Stimulated activated CD8-positive, alpha-beta memory T cell treated with anti-CD3 and anti-CD28 coated beads, Interleukin-4, amount 100 ng/mL, for 1 hour (primary cell): ENCODE measurements at places on chromosomes 5 and 9.

DNA sequence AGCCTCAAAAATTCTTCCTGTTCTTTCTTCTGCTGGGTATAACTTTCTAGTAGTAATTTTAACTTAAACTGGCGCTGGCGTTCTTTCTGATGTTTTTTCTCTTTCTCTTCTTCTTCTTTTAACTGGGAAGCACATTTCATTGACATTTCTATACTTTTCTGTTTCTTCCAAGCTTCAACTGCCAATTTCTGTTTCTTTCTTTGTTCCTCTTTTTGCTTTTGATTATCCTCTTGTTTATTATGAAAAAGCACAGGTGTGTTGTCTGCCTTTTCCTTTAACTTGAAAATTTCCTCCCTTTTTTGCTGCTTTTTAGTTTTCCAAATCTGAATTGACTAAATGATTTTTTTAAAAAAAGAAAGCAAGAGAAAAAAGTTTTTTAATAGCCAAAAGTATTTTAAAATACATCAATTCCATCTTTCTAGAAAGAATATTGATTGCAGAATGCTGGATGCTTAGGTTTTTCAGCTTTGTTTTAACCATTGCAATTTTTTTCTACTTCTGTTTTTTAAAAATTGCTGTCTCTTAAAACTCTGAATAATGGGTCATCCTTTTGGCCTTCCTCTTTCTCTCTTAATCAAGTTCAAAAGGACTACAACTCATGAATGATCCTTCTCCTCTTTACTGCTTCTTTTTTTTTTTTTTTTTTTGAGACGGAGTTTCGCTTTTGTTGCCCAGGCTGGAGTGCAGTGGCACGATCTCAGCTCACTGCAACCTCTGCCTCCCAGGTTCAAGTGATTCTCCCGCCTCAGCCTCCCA, 8.8 kb upstream of the PGGT1B start:
- DNase-seq, result no peak

- DNase-seq, result no peak
Observed at GRCh38 chr5:133081703-133082102, 29.9 kb downstream of the HSPA4 start.

DNA sequence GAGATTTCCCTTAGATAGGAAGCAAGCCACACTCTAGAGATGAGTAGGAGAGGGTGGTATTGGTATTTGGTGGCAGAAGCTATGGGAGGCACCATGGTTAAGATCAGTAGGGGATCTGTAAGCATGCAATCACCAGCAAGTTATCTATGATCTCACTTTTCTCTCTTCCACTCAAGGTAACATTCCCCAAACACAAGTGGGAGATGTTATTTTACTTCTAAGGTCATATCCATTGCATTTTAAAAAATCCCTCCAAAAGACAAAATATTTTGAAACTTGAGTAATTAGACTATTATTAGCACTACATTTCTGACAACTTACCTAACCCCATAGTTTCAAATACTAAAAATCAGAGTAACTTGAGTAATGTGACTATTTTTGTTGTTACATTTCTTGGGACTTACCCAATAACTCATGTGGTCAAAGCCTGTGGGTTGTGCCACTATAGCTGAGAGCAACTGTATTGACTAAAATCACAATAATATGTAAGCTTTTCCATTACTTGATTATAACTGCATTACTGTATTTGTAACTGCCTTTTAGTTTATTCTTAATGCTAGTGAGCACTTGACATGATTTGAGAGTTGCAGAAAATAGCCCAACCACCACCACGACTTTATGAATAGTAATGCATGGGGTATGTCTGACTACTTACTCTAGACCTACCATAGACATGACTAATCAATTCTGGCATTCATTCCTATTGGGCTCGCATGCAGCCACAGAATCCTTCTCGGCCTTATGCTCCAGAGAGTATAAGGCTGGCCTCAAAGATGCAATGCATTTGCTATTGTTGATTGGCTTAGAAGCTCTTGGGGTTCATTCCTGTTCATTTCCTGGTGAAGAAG, 264.7 kb downstream of the TRIM32 start:
- DNase-seq, result no peak

DNA sequence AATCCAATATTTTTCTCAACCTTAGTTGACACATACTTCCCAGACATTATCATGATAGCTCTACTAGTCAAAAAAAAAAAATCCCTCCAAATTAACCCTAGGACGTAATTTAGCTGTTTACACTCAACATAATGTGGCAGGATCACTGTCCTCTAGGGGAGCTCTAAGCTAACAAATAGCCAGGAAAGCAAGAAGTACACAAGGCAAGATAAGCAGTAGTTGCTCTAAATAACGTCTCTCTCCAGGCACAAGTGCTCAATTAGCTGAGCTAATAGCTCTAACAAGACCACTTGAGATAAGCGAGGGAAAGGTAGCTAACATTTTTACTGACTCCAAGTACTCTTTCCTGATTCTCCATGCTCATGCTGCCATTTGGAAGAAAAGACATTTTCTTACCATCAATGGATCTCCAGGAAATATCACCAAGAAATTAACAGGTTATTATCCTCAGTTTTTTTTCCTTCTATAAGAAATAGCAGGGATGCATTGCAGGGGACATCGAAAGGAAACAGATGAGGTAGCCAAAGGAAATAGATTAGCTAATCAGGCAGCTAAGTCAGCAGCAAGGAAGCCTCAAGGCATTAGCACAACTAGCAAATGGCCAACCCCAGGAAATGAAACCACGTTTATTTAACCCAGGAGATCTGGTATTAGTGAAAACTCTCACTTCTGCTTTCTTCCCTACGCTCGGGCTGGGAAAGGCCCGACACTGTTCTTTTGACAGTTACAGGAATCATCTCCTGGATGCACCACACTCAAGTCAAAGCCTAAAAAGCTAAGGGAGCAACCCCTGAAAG, 614.1 kb downstream of the PTPRD start:
- DNase-seq, result no peak

GRCh38 chr5:132677191-132677590, 3.4 kb downstream of the IL4 start:
- no peak for DNase-seq

DNA sequence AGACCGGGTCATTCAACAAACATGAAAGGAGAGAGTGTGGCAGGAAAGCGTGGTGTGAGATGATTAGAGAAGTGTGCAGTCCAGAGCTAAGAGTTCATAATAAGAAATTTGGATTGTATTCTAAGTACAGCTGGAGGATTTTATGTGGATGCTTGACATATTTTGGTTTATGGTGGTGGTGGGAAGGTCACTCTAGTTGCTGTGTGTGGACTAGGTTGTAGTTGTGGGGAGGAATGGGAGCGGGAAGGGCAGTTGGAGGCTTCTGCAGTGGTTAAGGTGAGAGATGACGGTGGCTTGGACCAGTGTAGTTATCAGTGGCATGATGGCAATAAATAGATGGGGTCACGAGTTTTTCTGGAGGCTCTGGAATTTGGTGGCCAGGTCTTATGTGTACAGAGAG, 45.7 kb upstream of the GPR151 start:
- DNase-seq, result no peak

DNA sequence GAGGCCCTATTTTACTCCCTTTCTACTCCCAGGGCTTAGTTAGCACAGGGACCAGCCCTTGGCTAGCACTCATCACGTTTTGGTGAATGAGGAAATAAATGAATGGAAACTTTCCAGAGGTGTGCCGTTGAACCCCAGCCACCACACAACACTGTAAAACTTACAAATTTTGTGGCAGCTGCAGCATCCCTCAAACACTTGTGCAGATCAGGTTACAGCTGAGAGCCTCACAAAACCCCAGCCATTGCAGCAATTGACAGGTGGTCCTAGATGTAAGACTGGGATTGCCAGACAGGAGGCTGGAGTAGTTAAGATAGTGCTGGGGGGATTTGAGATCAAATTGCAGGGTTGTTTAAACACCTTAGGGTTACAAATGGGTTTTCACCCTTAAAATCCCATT, 482.2 kb upstream of the KIF2A start:
- DNase-seq, result no peak

DNA sequence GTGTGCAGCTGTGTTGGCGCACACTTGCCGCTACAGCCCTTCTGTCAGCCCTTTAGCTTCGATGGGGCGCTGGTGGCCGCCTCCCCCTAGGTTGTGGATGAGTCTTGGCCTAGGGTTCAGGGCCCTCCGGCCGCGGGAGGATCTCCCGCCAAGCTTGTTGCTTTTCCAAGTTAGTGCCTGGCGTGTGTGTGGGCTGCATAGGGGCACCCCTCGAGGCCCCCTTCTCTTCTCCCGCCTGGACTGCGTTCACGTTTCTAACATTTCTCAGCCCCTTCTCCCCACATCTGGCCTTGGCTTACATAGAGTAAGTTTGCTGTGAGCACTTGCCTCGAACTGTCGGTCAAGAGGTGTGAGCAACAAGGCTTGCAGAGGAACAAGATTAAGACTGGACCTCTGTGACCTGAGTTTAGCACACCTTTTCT, 413 bp upstream of the OXCT1 start:
- DNase-seq, result no peak

GRCh38 chr5:145316282-145316681, 518.9 kb downstream of the PRELID2 start:
- no peak for DNase-seq

DNA sequence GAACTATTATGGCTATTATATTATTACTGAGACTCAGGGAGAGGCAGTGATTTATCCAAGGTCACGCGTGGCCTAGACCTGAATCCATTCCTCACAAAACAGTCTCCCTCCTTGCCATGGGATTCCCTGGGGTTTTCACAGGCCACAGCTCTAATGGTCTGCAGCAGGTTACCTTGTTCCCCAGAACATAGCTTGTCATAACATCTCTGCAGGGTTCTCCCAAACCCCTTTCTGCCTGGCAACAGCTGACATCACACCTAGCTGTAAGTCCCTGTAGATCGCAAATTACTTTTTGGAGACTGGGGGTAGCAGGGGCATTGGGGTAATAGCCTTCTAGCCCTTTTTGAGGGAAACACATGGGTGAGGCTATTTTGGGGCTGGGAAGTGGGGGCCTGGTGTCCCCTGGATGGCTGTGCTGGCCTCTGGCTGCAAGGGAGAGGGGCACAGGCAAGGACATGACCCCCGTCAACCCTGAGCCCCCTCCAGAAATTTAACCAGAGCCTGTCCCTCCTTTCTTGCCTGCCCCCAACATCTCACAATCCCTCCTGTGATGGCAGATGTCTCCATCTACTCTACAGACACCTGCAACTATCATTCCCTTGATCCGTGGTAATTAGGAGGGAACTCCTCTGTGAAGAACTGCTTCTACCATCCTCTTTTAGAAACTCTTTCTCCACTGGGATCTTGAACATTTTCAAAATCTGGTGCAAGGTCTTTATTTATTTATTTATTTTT, 1.3 kb downstream of the CD74 start:
- no peak for DNase-seq

- no peak for DNase-seq
Observed at GRCh38 chr9:116632990-116633838, 53.9 kb upstream of the TRIM32 start.

DNA sequence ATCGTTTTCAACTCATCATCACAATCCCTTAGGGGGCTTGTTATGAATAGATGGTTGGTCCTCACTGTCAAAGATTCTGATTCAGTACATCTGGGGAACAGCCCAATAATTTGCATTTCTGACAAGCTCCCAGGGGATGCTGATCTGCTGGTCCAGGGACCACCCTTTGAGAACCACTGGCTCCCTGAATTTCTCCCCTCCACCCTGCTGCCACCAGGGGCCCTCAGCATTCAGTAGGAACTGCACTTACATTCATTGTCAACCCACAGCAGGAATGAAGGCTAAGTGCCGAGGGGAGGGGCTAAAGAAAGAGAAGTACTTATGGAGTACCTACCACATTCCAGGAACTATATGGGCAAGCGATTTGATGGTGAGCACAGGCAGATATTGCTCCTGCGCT, 85.9 kb downstream of the BOD1 start:
- no peak for DNase-seq
